Effector memory CD4-positive, alpha-beta T cell (primary cell): ENCODE measurements at places on chromosomes 3 and 15.

GRCh38 chr3:65245133-65246063 lies 557.6 kb upstream of the ADAMTS9 start:
- no peak for DNase-seq

- no peak for DNase-seq
These were observed at the start of gene COL6A6 for GRCh38 chr3:130516645-130517512. Gene COL6A6, plus strand, starts transcription at chr3:130517177. Its CDS starts 43,188 bp downstream, at chr3:130560365.

DNA sequence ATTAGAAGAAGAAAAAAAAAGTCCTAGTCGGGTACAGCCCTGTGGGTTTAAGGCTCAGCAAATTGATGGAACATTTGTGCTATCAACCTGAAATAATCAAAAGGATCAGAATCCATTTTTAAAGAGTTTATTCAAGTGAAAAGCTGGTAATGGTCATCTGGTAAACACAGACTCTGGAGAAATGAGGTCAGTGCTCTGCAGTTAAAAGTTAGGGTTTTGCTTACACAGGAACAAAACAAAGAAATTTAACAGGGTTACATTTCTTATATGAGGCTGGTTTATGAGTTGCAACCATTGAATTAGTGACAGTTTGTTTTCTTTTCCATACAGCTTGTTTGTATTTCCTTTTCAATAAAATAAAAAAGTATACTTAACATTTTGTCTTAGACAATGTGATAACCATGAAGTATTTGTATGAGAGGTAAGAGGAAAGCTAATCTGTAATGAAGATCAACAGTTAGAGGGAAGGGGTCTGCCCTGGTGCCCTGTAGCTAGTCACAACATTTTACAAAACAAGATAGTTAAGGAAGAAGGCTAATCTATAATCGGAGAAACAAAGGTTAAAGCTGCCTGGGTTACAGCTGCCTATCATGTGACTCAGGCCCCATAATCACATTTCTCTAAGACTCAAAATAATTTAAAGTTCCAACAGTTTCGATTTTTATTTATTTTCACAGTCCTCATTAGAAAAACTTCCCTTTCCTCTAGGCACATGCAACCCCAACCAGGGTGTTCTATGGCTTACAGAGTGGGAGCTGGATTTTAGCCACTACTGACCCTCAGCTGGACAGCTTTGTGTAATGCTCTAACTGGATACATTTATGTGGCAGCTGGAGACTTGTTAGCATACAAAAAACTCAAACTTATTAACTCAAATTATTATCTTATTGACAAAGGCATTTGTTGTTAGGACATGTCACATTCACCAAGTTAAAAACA lies 98.1 kb upstream of the ACP3 start:
- no peak for DNase-seq

GRCh38 chr3:152910966-152911365 lies 76.0 kb downstream of the P2RY1 start:
- no peak for DNase-seq

- DNase-seq: no peak
These were observed 48.3 kb upstream of the B3GALNT1 start for GRCh38 chr3:161153480-161153879.

- no peak for DNase-seq
These were observed 49.9 kb upstream of the FURIN start for GRCh38 chr15:90818251-90819210.

- DNase-seq: no peak
These were observed 709.4 kb downstream of the ZNF385D start for GRCh38 chr3:21041621-21042020.

GRCh38 chr15:58026051-58026450 lies 39.5 kb downstream of the ALDH1A2 start:
- no peak for DNase-seq

DNA sequence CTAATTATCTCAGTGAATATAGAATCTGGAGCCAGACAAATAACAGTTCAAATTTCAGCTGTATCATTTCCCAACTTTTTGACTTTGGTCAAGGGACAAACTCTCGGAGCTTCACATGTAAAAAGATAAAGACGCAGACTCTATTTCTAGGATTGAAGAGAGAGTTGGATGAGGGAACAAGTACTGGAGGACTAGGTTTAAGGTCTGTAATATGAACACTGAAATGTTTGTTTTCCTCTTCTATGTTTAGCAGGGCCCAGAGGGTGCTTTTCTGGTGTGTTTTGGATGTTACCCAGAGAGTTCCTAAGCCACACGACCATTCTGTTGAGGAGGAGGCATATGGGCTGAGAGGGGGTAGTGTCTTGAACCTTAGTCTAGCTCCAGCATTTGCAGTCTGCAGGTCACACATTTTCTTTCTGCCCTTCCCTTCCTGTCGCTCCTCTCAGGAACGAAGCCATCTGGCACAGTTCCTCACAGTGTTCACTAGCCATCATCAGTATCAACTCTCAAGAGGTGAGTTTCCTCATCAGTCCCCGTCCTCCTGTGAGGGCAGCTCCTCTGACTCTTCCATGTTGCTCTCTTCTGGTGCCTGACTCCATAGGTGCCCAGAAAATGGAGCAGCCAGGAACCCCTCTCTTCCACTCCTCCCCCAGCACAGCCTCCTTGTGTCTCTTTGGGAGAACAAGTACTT lies 250.1 kb downstream of the SQOR start:
- no peak for DNase-seq

GRCh38 chr3:159882790-159883779 lies 105.5 kb upstream of the IL12A start:
- DNase-seq: no peak
